ENCODE measurements at places on chromosomes 12 and 14.
A peak's percentile ranks its signal among the peaks of the same experiment; 100 is the strongest.

DNA sequence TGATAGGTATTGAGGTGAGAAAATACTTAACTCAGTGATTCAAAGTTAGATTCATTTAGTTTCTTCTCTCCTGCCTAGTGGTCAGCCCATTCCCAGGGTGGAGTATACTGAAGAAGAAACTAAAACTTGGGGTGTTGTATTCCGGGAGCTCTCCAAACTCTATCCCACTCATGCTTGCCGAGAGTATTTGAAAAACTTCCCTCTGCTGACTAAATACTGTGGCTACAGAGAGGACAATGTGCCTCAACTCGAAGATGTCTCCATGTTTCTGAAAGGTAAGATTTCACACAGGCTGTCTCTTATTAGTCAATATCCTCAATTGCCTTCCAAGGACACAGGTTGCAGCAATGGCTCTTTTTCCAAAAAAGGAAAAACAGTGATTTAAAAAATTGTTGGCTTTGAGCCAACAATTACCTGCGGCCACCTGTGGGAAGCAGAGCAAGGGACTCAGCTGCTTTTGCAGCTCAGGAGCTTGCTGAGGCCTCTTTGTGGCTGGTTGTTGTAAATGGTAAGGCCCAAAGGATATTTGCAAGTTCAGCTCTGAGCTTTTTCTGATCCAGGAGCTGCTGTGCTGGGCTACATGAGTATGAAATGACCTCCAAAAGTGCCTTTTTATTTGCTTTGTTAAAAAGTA is 33.9 kb downstream of the TPH2 start:
- DNase-seq: no peak

- DNase-seq: peak; percentile 91
These were observed 5.0 kb upstream of the AQP2 start for GRCh38 chr12:49945394-49946080.

GRCh38 chr14:89013098-89013504 is 188.7 kb downstream of the TTC8 start:
- DNase-seq: no peak

- peak; percentile 96 for DNase-seq
These were observed 15.6 kb upstream of the LRTM2 start for GRCh38 chr12:1804545-1805332.

DNA sequence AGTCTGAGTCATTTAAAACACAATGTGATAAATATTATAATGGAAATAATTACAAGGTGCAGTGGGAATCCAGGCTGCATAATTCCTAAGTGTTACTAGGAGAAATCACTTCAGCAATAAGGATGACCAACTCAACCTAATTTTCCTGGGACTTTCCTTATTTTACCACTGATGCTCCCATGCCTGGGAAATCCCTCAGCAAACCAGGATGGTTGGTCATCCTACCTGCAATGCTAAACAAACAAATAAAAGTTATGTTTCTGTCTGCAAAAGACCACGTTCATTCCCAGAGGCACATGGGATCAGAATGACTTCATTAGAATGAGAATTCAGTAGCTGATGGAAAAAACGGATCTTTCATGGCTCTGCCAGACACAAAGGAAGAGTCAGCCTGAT is 130.8 kb upstream of the RAP1B start:
- DNase-seq: no peak

DNA sequence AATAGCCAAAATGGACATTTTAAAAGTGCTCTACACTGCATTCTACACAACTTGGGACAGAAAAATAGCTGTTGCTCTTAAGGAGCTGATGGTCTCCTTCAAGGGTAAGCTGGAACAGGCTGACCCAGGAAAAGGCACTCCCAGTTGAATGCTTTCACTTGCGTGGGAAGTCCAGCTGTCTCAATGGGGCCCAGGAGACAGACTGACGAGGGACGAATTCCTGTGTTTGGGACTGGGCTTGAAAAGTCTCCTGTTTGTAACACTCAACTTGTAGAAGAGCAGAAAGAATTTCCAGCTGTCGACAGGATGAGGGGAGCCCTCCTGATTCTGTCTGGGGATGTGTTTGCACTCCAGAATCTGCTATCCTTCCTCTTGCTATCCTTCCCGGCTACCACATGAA is 180.8 kb downstream of the ZFP36L1 start:
- DNase-seq: peak; percentile 57
